ENCODE measurements at places on chromosomes 5 and 9.

DNA sequence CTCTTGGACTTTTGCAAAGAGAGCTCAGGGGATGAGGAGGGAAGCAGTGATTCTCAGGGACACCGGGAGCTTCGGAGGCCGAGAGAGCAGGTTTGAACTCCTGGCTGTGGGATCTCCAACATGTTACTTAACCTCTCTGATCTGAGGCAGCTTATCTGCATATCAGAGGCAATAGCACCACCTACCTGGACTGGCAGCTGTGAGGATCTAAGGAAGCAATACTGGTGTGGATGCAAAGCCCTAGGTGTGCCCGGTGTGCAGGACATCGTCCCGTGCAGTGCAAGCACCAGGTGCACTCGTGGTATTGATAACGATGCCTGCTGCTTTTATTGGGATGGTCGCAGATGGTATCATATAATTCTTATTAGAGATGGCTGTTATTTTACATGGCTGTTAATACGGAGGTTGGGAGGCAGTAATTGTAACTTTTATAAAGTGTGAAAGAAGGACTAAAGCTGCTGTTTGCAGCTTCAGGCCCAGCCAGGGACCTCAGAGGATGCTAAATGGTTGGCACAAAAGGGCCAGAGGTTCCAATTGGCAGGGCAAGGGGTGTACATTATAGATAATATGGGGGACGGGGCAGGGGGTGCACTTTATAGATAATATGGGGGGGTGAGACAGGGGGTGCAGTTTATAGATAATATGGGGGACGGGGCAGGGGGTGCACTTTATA, 14.9 kb downstream of the COL5A1 start:
- no peak for DNase-seq

GRCh38 chr5:115813719-115814118, 2.7 kb downstream of the CDO1 start:
- DNase-seq, result no peak

- no peak for DNase-seq
Measured at GRCh38 chr9:97551308-97551707, 49.8 kb downstream of the TMOD1 start.

DNA sequence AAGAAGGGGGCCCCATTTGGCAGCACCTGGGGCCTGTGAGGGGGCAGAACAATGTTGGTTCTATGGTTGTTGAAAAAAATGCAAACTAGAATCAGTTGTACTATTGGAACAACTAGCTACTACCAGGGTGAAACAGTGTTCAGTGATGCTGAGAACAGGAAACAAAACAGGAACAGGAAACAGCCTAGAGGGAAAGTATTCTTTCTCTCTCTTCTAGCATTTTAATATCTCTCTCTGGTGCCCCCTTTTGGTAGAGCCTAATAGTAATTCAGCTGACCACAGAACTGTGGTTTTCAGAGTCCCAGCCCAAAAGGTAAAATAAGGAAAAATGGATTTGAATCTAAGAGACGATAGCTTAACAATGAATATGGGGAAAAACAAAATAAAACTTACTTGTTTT, 138.0 kb upstream of the KCNN2 start:
- DNase-seq, result no peak

GRCh38 chr9:35728041-35728971, 3.7 kb downstream of the TLN1 start:
- DNase-seq, result no peak

DNA sequence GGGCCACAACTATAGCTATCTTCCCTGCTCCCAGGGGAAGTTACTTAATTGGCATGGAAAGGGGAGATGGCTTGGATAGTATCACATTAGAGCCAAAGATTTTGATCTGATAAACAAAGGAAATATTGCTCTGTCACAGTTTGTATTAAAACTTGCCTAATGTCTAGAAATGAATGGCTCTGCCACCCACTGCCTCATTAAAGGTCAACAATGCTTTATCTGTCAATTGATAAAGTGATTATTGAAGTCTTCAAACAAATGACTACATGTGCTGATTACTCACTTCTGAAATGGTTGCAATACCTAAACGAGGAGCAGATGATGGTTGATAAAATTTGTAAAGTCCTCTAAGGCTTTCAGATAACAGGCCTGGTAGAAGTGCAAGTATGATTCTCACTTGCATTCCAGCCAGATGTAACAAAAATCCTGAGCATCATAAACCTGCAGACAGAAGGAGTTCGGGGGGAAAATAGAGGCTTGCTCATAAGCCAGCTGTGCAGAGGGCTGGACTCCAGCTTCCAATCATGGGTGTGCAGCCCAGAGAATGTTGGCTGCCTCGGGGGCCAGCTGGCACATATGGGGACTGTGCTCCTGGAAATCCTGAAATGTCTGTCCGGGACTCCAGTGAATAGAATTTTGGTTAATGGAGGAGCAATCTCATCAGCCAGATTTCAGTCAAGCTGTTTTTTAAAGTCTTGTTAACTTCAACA, 200.5 kb upstream of the SLC27A6 start:
- DNase-seq, result no peak

GRCh38 chr9:127955294-127956015, 17.8 kb upstream of the DPM2 start:
- DNase-seq, result peak; percentile 63

DNA sequence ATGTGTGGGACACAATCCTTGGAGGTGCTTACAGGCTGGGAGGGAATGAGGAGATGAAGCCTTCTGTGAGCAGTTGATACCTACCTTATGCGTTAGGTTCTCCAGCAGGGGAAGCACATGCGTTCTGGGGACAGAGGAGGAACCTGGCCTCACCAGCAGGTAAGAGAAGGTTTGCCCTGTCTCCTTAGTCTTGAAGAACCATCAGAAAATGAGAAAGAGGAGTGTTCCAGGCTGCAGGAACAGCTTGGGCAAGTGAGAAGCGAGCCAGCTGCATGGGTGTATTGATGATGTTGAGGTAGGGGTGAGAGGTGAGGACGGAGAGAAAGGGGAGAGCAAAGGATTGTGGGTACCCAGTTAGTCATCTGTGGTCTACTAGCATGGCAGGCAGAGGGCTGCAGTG, 156.9 kb upstream of the MVB12B start:
- no peak for DNase-seq

DNA sequence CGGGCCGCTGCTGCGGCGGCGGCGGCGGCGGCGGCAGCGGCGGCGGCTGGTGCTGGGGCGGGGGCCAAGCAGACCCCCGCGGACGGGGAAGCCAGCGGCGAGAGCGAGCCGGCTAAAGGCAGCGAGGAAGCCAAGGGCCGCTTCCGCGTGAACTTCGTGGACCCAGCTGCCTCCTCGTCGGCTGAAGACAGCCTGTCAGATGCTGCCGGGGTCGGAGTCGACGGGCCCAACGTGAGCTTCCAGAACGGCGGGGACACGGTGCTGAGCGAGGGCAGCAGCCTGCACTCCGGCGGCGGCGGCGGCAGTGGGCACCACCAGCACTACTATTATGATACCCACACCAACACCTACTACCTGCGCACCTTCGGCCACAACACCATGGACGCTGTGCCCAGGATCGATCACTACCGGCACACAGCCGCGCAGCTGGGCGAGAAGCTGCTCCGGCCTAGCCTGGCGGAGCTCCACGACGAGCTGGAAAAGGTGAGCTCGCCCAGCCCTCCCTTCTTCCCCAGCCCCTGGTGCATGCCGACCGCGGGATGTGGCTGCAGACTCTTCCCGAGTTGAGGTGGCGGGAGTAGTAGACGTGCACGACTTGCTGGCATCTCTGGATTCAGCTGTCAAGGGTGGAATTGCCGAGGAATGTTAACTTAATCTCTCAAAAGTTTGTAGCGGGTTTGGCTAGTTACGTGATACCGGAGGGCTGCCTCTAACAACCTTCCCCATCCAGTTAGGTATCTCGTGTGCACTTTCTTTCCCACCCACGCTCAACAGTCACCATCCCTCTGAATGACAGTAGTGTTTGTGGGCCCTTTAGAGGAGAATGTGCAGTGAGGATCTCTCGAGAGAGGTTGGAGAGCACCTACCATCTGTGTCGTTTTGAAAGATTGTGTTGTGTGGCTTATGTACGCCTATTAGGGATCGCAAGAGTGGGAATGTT, 932 bp downstream of the SLC12A2 start:
- DNase-seq, result peak; percentile 25
